AG09309 (cell line): ENCODE measurements at places on chromosomes 13 and 19.

- no peak for DNase-seq
Observed at GRCh38 chr19:50896591-50897190, 14.5 kb downstream of the KLK4 start.

DNA sequence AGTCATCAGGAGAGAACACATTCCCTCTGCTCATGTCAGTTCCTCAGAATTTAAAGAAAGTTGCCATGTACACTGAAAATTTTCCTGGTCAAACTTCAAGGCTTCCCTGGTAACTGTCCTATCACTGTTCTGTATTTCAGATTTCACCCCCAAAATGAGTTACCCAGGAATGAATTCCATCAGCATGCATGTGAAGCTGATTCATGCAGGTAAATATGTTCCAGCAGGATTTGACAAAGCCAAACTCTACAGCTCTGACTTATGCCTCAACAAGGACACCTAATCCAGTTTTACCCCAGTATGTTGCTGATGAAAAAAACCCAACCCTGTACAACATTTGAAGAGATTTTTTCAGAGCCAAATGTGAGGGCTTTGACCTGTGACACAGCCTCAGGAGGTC lies 21.5 kb downstream of the LIG4 start:
- DNase-seq = no peak

GRCh38 chr13:114230117-114230516 lies 4.6 kb upstream of the CDC16 start:
- no peak for DNase-seq

- DNase-seq = no peak
Observed at GRCh38 chr13:38850868-38851626, 139.6 kb downstream of the STOML3 start.

- peak; percentile 46 for DNase-seq
Observed at GRCh38 chr13:41411522-41411921, 45.8 kb upstream of the RGCC start.

DNA sequence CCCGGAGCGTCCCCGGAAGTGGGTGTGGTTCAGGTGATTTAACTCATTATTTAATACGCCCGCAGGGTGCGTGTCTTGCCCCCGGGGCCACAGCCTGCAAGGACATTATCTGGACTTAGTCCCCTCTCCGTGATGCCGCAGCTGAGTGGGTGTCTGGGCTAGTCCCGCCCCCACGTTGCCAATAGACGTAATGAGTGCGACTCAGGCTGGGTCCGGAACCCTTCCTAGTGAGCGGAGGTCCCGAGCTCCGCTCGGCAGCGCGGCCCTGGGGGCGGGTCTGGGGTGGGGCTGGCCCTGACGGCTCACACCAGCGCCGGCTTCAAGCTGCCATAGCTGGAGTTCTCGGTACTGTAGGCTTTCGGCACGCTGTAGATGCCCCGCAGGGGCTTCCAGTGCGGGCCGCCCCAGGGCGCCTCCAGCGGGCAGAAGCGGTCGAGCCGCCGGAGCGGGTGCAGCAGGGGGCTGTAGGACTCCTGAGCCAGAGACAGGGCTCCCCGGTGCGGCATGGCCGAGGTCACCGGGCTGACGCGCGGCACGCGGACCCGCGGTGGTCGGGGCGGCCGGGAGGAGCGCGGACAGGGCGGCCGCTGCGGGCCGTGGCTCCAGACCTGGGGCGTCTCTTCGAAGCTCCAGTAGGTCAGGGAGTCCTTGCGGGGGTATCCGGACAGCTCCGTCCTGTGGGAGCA lies 918 bp upstream of the LHB start:
- no peak for DNase-seq

- DNase-seq = no peak
Observed at GRCh38 chr19:12162513-12162881, 399 bp upstream of the ZNF136 start.

- DNase-seq = no peak
Observed at GRCh38 chr19:18629166-18630088, 7.4 kb upstream of the KLHL26 start.

DNA sequence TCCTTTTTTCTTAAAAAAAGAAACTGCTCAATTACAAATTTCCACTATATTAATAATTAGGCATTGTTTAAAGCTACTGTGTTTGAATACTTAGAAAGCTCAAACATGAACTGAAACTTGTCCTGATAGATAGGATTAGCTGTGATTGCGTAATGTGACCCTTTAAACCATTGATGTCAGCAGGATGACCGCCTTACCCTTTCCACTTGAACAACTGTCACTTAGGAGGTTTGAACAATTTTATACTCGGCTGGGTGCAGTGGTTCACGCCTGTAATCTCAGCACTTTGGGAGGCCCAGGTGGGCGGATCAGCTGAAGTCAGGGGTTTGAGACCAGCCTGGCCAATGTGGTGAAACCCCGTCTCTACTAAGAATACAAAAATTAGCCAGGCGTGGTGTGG lies 2.9 kb downstream of the LAMP1 start:
- no peak for DNase-seq

- no peak for DNase-seq
Observed at GRCh38 chr13:80141123-80141849, 199.6 kb downstream of the SPRY2 start.

GRCh38 chr19:46349311-46349993 lies 2.6 kb downstream of the PPP5C start:
- DNase-seq = no peak

DNA sequence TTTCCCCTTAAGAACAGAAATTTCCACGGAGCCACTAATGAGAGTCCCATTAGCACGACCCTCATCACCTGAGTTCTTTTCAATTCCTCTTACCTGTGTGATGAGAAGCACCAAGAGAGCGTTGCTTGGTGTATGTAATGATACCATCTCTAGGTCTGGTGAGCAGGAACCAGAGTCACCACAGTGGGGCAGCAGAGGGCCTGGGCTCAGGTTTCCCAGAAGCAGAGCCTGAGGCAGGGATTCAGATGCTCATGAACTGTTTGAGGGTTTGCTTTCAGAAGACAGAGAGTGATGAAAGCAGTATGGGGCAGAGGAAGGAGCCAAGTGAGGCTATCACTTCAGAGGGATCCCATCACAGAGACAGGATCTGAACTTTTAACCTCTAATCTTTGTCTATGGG lies 3.1 kb upstream of the PTPRH start:
- no peak for DNase-seq

DNA sequence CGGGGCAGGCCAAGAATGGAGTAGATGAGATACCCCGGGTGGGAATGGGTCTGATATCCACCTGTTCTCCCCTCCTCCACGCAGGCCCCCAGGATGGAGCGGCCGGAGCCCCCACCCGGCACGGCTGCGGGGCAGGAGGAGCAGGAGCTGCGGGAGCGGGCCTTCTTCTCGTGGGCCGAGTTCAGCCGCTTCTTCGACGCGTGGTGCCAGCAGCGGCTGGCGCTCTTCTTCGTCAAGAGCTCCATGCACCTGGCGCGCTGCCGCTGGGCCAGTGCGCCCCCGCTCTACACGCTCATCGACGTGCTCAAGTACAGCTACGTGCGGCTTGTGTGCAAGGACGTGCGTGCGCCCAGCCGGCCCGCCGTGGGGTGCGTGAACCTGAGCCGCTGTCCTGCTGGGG lies 1.2 kb downstream of the ZSWIM9 start:
- DNase-seq = no peak

DNA sequence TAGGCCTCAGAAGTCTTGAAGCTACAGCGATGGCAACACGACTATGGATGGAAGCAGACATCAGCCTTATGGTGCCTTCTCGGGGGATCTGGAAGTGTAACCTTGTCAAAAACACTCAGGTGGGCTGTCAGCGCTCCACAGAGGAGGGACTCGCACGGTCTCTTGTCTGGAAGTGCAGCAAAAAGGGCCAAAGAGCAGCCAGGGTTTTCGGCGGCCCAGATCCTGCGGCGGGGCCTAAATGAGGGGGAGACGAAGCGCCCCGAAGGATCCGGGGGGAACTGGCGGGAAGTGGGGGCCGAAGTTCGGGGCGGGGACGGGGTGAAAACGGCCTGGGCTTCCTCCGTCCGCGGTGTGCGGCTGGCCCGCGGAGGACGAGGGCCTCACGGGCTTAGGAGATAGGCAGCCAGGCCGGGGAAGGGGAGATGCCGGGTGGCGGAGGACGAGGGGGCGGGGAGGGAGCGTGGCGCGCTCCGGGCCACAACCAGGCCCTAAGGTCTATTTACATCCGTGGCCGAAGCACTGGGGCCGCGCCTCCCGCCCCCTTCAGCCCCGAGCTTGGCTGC lies 637 bp downstream of the RANBP3 start:
- no peak for DNase-seq

DNA sequence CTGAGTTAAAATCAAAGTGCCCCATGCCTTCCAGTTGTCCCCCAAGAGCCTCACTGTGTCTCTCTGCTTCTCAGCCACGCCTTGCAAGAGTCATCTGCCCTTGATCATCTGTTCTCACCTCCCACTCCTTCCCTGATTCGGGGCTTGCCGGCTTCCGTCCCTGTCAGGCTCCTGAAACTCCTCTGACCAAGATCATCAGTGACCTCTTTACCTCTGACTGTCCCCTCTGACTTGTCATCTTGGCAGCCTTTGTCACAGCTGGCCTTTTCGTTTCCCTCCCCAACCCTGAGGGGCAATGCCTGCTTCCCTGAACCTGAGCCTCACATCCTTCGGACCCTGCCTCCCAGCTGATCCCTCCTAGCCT lies 66.3 kb downstream of the MAP4K1 start:
- no peak for DNase-seq

GRCh38 chr13:113918981-113919701 lies 54.7 kb downstream of the C13orf46 start:
- DNase-seq = no peak

- no peak for DNase-seq
Observed at GRCh38 chr19:44657211-44657921, 13.7 kb downstream of the PVR start.

GRCh38 chr13:79393564-79394249 lies 12.3 kb downstream of the RBM26 start:
- DNase-seq = no peak

GRCh38 chr13:81012031-81012430 lies 671.1 kb upstream of the SPRY2 start:
- DNase-seq = no peak

DNA sequence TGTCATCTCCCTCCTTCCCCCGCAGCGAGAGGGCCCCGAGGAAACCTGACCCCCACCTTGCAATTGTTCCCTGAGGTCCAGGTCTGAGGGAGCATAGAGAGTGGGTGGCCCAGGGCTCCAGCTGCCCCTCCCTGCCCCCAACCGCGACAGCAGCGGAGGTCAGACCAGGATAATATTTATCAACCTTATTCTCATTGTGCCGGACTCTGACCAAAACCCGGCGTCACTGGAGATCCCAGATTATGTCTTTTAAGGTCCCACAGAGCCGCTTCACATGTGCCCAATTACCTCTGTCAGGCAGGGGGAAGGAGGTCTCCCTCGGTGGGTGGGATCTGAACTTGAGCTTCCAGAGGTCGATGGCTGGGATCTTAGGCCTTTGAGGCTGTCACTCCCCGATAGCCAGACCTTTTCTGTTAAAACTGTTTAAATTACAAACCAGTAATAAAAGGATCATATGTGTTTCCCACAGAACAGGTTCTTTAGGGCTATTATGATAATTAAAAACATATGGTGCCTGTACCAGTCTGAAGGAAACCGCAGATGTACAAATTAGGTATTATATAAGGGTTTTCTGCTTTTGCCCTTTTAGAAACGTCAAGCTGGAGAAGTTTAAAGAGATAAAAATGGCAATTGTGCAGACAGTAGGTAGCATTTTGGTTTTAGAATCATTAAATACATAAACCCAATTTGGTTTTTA lies 195.5 kb downstream of the ZNF536 start:
- no peak for DNase-seq

DNA sequence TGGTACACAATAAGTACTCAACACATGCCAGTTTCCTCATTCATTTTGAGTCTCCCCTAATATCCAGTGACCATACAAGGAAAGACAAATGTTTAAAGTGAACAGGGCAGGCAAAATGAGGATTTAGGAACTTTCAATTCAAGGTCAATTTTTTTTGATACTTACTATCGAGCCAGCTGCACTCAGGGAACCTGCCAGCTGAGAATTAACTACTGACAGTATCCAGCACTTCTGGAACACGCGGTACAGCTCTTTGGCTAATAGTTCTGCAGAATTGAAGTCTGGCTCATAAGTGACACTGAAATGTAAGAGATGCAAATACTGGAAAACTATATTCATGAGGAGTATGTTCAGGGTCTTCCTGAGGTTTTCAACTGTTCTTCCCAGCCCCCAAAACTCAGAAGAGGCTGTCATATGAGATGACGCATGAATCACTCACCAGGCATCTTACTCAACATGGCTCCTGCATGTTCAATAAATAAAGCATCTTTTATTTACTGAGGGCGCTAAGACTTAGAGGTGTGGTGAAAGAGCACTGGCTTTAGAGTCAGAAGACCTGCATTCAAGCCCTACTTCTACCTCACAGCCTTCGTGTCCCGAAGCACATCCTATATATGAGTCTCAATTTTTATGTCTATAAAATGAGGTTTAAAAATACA lies 25.6 kb downstream of the RUBCNL start:
- DNase-seq = no peak

- no peak for DNase-seq
Observed at GRCh38 chr13:111513766-111514609, 193.5 kb downstream of the TEX29 start.

DNA sequence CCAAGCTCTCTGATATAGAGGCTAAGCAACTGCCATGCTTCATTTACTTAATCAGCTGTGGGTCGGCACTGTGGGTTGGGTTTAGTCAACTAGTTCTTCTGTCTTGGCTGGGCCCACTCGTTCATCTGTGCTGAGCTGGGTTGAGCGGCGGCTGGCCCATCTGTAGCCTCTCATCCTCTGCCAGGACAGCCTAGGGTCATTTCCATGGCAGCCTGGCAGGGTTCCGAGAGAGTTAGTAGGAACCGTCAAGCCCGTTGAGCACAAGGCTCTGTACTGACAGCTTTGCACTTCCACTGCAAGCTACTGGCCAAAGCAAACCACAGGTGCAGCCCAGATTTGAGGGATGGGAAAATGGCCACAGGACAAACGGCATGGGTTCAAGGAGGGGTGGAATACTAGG lies 6.6 kb upstream of the ZNF835 start:
- DNase-seq = no peak

DNA sequence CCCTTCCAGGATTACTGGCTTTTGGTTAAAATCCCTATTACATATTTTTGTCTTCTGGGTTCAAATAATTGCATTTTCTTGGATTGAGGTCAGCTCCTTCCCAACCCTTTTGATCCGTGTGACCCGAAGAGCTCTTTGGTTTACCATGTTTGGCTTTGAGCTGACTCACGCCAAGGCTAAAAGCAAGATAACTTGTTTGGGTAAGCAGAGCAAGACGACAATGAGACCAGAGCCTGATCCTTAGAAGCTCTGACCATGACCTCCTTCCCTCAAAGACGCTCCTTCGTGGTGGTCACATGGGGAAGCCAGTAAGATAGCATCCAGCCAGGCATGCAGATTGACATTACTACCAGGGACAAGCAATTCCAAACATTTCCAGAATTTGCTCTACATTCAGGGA lies 153.8 kb downstream of the DCT start:
- DNase-seq = no peak

- DNase-seq = no peak
Observed at GRCh38 chr13:108618233-108618632, 11.2 kb upstream of the MYO16 start.

- no peak for DNase-seq
Observed at GRCh38 chr13:42333613-42334328, 61.8 kb downstream of the AKAP11 start.

GRCh38 chr13:33025220-33025744 lies 9.1 kb downstream of the KL start:
- no peak for DNase-seq
